Activated T-cell treated with anti-CD3 and anti-CD28 coated beads, Interleukin-2, amount 50 U/mL, for 24 hours (primary cell): ENCODE measurements at places on chromosomes 2 and 18.

- DNase-seq = no peak
Observed at GRCh38 chr18:48622911-48623431, 84.1 kb downstream of the CTIF start.

GRCh38 chr2:41431756-41432155, 616.1 kb upstream of the PKDCC start:
- DNase-seq = no peak

DNA sequence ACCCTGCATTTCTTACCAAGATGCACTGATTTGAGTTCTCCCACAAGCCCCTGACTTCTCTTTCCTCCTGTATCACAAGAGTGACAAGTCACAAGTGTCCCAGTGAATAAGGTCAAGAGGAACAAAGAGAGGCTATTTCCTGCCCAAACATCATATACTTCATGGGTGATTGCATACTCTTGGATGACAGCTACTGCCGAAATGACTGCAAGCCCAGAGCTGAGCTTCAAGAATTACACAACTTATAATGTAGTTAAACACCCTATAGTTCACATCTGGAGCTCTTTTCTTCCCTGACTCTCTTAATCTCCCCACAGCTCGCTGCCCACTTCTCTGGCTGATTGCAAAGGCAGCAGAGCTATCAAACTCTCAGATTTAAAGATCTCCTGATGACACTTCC, 289.7 kb upstream of the PARD3B start:
- no peak for DNase-seq

DNA sequence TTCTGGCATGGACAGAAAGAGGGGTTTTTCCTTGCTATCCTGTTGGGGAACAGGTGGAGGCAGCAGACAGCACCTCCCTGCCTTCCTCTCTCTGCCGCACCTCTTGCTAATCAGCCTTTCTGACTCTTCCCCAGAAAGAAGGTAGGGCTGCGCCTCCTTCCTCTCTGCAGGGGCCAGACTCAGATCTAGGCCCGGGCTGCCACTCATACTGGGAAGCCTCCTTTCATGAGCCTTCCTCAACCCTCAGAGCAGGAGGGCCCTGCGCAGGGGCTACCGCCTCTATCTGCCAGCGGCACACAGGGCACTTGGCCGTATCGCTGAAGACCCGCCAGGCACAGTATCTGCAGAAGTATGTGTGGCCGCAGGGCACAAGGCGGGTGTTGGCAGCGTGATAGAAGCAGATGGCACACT, 7.1 kb downstream of the NEURL3 start:
- no peak for DNase-seq

GRCh38 chr18:79186649-79187048, 117.5 kb downstream of the ATP9B start:
- no peak for DNase-seq
